ENCODE measurements at places on chromosomes 5 and 9. TPM values are rescaled to one million over a fixed set of nuclear protein-coding genes. Genes with fewer than 3 reads are reported as not detected.

DNA sequence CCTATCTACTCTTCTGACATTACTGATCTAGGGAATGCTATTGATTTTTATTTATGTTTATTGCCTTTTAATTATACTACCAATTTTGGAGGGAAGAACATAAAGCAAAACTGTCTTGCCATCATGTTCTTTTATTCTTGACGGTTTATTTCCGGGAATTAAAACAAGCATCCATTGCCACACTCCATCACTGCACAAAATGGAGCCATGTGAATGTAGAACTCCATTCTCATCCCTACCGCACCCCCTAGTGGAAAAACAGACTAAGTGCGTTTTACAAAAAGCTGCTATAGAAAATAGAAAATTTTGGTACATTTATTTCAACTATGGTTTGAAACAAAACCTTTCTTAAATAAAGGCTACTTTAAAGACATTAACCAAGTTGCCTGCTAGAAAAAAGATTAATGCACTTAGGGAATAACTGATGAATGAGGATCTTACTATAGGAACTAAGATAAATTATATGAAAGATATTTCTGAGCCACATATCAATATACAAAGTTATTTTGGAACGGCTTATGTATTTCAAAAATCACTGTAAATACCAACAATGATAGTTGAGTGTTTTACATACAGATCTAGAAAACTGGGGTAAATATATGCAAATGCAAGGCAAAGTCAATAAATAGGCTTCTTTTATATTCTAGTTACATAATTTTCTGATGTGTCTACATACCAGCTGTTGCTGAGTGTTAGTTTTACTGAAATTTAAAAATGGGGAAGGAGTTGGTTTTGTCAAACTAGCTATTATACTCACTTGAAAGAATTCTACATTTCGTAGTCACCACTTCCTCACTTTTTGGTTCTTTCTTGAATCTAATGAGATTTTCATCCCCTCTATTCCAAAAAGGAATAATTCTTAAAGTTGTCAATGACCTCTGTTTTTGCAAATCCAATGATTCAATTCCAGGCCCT, 26.5 kb downstream of the OXCT1 start:
- peak; percentile 9 for DNase-seq
- H3K4me3 ChIP-seq = no peak overlapping the region
- no peaks in the 10 kb centered on the region for H3K36me3 ChIP-seq
- H3K27me3 ChIP-seq = no peaks in the 10 kb centered on the region

The SLC45A2 gene
- not detected for total RNA-seq

DNA sequence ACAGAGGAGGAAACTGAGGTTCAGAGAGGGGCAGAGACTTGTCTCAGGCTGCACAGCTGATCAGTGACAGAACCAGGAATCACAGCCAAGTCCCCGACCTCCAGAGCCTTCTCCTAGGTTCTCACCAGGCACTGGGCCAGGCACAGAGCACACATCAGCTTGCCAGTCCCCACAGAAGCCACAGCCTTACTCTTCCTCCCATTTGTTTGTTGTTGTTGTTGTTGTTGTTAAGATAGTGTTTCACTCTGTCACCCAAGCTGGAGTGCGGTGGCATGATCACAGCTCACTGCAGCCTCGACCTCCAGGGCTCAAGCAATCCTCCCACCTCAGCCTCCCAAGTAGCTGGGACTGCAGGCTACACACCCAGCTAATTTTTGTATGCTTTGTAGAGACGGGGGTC, 41.4 kb downstream of the NAIF1 start:
- H3K27me3 ChIP-seq = no peaks in the 10 kb centered on the region
- H3K4me1 ChIP-seq = no peaks in the 10 kb centered on the region
- no peak for DNase-seq
- no peak overlapping the region for H3K4me3 ChIP-seq
- H3K36me3 ChIP-seq = no peaks in the 10 kb centered on the region
- H3K27ac ChIP-seq = peak overlapping the region; percentile 65

- H3K27ac ChIP-seq = peak within 1 kb of the TSS; percentile 41
- DNase-seq = peak; percentile 89
- peak within 1 kb of the TSS; percentile 41 for H3K4me3 ChIP-seq
- H3K4me1 ChIP-seq = no peaks in the 10 kb centered on the region
Measured at GRCh38 chr5:90558344-90559192, at the start of gene ADGRV1. Gene ADGRV1 (plus strand): TSS chr5:90558797. CDS start chr5:90558896, 99 bp downstream.

- peaks cover 5% of the 10 kb centered on the region for H3K4me1 ChIP-seq
- H3K36me3 ChIP-seq = no peaks in the 10 kb centered on the region
- H3K27ac ChIP-seq = no peak overlapping the region
- no peak for DNase-seq
- no peak overlapping the region for H3K4me3 ChIP-seq
Measured at GRCh38 chr5:102858221-102858620, 103.1 kb downstream of the PAM start.

DNA sequence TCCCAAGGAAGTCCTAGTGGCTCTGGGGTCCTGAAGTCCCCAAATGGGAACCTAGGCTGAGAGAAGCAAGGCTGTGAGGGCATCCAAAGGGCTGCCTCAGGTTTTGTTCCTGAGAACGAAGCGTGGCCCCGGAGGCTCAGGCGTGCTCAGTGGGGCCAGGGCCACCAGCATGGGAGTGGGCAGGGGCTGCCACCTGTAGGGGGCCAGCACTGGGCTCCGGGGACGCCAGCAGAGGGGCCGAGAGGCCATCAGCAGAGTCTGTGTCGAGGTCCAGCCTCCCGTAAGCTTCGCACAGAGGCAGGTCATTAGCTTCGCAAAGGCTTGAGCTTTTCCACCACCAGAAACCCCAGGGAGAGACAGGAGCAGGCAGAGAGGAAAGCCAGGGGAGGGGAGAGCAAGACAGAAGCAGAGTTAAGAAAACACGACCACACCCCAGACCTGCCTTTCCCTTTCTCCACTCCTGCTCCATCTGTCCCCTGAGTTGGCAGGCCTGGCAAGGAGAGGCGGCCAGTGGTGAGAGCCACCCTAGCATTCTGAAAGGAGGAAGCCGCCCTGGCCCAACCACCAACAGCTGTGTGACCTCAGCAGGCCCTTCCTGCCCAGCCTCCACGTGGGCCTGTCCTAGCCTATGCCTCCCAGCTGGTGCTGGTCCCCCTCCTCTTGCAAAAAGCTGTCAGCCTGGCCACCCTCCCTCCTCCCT, 5.5 kb upstream of the SURF6 start:
- H3K4me3 ChIP-seq = no peak overlapping the region
- H3K36me3 ChIP-seq = no peaks in the 10 kb centered on the region
- peak; percentile 47 for DNase-seq
- H3K27me3 ChIP-seq = no peaks in the 10 kb centered on the region

DNA sequence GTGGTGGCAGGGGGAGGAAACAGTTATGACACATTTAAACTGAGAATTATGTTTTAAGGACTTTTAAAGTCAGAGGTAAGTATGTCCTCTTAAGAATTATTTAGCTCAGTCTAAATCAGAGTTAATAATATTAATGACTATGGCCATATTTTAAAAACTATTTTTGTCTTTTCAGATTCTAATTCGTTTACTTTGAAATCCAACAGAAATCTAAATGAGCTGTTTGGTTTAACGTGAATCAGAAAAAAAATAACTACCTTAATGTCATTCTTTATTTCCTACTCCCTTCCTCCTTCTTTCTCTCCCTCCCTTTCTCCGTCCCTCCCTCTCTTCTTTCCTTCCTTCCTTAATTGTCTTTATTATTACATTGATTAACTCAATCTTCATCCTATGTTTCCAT, 14.7 kb downstream of the C1QTNF3 start:
- H3K27me3 ChIP-seq = no peaks in the 10 kb centered on the region
- no peaks in the 10 kb centered on the region for H3K36me3 ChIP-seq
- DNase-seq = no peak
- H3K4me1 ChIP-seq = no peaks in the 10 kb centered on the region
- H3K27ac ChIP-seq = no peak overlapping the region

- H3K4me1 ChIP-seq = no peaks in the 10 kb centered on the region
- no peaks in the 10 kb centered on the region for H3K36me3 ChIP-seq
- no peak overlapping the region for H3K27ac ChIP-seq
- H3K27me3 ChIP-seq = no peaks in the 10 kb centered on the region
- H3K4me3 ChIP-seq = no peak overlapping the region
Measured at GRCh38 chr9:112516769-112517168, 30.1 kb downstream of the KIAA1958 start.

The PCDHA9 gene
- 1.00 TPM for total RNA-seq

DNA sequence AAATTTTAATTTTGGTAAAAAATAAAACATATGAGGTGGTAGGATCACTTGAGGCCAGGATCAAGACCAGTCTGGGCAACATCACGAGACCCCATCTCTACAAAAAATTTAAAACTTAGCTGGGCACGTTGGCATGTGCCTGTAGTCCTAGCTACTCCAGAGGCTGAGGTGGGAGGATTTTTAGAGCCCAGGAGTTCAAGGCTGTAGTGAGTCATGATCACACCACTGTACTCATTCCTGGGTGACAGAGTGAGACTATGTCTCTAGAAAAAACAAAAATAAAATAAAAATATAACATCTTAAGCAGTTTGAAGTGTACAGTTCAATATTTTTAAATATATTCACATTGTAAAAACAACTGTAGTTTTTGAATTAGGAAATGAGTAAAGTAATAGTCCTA, 108.3 kb downstream of the SMIM15 start:
- no peak overlapping the region for H3K27ac ChIP-seq
- DNase-seq = no peak
- H3K27me3 ChIP-seq = no peaks in the 10 kb centered on the region
- peaks cover 23% of the 10 kb centered on the region for H3K4me1 ChIP-seq
- no peak overlapping the region for H3K4me3 ChIP-seq

DNA sequence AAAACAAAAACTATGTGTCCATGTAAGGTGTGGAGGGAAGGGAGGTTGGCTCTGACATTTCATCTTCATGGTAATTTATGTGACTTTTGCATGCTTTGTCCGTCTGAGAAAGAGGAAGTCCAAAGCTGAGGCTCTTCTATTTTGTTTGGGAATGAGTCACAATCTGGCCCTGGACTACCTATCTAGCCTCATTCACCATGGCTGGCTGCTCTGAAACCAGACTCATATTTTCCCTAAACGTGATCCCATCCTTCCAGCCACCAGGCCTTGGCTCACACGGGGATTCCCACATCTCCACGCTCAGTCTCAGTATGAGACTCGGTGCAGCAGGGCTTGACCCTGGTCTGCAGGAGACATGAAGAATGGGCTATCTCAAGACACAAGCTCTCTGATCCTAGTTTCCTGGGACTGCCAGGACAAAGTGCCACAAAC, 672.8 kb downstream of the ACTL7B start:
- no peaks in the 10 kb centered on the region for H3K27me3 ChIP-seq
- no peaks in the 10 kb centered on the region for H3K4me1 ChIP-seq
- no peak for DNase-seq
- H3K4me3 ChIP-seq = no peak overlapping the region
- H3K36me3 ChIP-seq = no peaks in the 10 kb centered on the region

The MEGF10 gene
- total RNA-seq = not detected

The C1QTNF2 gene
- 0.79 TPM for total RNA-seq

The RMRP gene
- 3,638 TPM for total RNA-seq

The DTWD2 gene
- total RNA-seq = 21.0 TPM

DNA sequence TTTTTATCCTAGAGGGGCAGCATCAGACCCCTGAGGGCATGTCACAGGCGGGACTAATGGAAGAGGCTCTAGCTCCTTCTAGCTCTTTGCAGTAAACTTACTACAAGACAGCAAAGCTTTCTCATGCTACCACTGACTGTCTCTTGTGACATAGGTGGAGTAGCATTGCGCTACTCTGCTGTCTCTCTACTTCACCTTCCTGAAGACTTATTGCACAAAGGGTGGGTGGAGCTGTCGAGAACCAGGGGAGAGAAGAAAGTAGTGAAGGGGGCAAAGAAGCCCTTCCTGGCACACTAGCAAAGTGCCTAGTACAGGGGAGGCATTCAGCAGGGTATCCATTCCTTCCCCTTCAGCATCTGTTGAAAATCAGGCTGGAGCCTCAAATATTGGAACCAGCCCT, 36.1 kb upstream of the NEK6 start:
- H3K4me1 ChIP-seq = peaks cover 48% of the 10 kb centered on the region
- DNase-seq = no peak
- peak overlapping the region; percentile 78 for H3K27ac ChIP-seq

The KIF24 gene
- total RNA-seq = 1.4 TPM

DNA sequence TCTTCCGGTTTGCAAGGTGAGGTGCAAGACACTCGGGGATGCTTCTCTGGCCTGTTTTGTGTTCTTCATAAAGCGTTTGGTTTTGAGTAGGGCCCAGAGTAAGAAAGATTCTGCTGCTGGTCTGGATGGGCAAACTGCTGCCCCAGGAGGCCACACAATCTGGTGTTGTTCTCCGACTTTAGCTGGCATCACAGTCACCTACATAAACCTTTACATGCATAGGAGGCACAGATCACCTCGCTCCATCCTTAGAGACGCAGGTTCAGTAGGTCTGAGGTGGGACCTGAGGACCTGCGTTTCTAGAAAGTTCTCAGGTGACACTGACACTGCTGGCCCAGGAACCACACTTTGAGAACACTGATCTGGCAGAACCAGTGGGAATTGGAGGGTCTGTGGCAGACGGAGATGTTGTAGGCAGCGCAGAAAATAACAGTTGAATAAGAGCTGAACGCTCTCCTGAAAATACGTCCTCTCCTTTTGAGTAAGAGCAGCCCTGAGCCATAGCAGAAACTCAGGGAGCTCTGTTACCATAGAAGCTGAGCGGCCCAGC, 3.9 kb upstream of the SLC6A3 start:
- H3K27me3 ChIP-seq = peaks cover 46% of the 10 kb centered on the region
- H3K27ac ChIP-seq = no peak overlapping the region
- no peak overlapping the region for H3K4me3 ChIP-seq
- DNase-seq = no peak

GRCh38 chr5:2902742-2903297, 151.3 kb upstream of the IRX2 start:
- no peaks in the 10 kb centered on the region for H3K27me3 ChIP-seq
- no peak for DNase-seq
- H3K36me3 ChIP-seq = no peaks in the 10 kb centered on the region
- H3K27ac ChIP-seq = no peak overlapping the region
- no peak overlapping the region for H3K4me3 ChIP-seq

DNA sequence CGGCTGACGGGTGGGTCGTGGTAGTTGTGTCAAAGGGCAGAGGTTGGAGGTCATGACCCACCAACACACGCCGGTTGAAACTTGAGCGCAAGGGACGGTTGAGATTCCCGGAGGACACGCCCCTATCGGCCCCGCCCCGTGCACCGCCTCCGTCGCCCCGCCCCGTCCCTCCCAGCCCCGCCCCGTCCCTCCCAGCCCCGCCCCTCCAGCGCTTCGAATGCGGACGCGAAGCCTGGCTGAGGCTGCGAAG, 226 bp upstream of the RANBP17 start:
- peaks cover 7% of the 10 kb centered on the region for H3K4me1 ChIP-seq
- peak overlapping the region; percentile 63 for H3K27ac ChIP-seq
- H3K27me3 ChIP-seq = peaks cover 5% of the 10 kb centered on the region

DNA sequence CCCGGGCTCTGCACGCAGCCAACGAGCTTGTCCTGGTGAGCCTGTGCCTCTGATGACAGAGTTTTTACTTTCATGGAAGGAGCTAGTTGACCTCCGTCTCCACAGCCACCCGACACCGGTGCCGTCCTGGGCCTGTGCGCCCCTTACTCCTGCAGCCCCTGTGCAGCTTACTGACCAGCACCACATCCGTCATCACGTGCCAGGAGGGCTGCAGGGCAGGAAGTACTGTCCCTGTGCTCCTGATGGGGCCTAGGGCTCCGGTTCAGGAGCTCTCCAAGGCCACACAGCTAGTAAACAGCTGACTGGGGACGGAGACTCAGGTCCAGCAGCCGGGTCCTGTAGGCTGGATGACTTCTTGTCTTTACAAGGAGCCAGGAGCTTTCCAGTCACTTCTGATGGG, 10.2 kb downstream of the STKLD1 start:
- no peak for DNase-seq
- H3K4me1 ChIP-seq = no peaks in the 10 kb centered on the region
- H3K4me3 ChIP-seq = no peak overlapping the region
- H3K36me3 ChIP-seq = no peaks in the 10 kb centered on the region

The IFNE gene
- total RNA-seq = not detected

GRCh38 chr5:126374109-126374416, 49.1 kb upstream of the GRAMD2B start:
- H3K27ac ChIP-seq = peak overlapping the region; percentile 45
- H3K27me3 ChIP-seq = no peaks in the 10 kb centered on the region
- DNase-seq = no peak
- no peaks in the 10 kb centered on the region for H3K36me3 ChIP-seq
- H3K4me3 ChIP-seq = no peak overlapping the region

The SLC36A2 gene
- not detected for total RNA-seq
